ENCODE measurements at places on chromosomes 16 and 17.

GRCh38 chr16:27243725-27244362 is 24.7 kb downstream of the NSMCE1 start:
- no peak for DNase-seq

GRCh38 chr17:43701318-43701743 is 39.6 kb upstream of the MEOX1 start:
- no peak for DNase-seq

DNA sequence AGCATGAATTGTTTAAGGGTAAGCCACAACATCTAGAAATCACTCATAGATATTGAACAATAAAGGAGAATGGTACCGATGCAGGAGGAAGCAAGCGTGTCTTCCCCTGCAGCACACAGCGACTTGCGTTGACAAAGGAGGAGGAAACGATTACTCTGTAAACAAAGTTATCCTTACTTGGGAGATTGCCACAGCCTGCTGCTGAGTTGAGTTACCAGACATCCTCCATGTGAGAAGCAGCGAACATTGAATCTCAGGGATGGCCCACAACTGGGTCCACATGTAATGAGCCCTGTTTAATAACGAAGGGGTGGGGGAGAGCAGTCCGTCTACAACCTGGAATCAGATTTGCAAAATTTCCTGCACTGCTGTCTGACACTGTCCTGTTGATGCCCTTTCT is 27.7 kb downstream of the CLUH start:
- no peak for DNase-seq

DNA sequence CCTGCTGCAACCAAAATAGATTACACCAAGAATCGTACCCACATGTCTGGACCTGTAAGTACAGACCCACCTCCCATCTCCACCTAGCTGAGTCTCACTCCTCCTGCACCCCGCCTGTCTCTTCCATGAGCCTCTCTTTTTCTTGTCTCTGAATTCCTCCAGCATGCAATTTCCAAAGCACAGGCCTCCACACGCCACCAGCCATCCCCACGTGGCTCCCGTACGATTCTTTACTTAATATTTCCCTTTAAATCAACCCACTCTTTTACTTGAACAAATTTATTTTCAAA is 1.2 kb downstream of the RPH3AL start:
- no peak for DNase-seq

GRCh38 chr16:1182316-1182671 is 29.4 kb downstream of the CACNA1H start:
- no peak for DNase-seq

DNA sequence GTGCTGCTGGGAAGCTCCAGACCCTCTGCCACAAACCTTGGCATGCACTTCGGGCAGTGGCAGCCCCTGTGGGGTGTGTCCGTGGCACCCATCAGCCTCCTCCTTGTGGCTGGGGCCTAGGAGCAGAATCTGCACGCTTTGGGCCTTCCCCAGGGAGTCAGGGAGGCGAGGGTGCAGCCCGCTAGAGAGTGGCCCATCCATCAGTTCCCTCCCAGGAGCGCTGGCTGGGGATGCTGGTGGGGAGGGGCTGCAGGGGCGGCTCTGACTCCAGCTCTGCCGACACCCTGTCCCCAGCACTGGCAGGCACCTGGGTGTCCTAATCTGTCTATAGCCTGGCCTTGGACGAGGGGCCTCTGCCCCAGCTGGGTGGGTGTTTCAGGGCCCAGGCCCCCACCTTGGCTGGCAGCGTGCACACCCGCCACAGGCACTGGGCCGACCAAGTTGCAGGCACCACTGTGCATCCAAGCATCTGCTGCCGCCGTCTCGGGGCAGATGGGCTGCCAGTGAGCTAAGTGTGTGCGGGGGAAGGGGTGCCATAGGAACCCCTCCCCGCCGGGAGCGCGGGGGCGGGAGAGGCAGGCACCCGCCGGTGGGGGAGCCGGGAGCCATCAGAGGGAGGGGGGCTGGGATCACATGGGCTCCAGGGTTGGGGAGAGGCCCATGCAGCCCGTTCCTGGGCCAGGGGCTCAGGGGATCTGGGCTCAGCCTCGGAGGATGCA is 30.2 kb downstream of the ENDOV start:
- DNase-seq: no peak

GRCh38 chr16:10090816-10091215 is 91.4 kb downstream of the GRIN2A start:
- no peak for DNase-seq

DNA sequence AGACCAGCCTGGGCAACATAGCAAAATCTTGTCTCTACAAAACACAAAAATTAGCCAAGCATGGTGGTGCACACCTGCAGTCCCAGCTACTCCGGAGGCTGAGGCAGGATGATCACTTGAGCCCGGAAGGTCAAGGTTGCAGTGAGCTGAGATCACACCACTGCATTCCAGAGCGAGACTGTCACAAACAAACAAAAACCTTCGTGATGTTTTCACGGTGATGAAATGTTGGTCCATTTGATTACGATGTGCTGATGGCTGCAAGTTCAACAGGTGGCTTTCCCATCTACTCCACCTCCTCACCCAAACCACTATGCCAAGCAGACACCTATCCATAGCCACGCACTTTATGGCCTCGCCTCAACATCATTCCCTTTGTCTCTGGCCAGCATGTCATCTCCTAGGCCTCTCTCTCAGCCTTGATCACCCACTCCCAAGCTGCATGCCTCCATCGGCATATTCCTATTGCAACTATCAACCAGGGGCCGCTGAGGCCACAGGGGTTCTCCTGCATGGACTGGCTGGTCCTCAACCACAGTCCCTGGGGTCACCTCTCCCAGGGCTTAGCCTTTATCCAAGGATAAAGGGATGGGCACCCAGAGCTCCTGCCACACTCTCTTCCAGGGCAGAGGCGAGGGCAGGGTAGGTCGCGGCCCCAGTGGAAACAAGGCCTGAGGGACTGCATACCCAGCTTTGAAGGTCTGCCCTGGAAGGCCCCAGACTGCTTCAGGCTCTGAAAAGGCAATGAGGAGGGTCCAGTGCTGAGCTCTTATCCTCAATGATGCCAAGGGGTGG is 17.1 kb upstream of the ALOX15B start:
- no peak for DNase-seq

DNA sequence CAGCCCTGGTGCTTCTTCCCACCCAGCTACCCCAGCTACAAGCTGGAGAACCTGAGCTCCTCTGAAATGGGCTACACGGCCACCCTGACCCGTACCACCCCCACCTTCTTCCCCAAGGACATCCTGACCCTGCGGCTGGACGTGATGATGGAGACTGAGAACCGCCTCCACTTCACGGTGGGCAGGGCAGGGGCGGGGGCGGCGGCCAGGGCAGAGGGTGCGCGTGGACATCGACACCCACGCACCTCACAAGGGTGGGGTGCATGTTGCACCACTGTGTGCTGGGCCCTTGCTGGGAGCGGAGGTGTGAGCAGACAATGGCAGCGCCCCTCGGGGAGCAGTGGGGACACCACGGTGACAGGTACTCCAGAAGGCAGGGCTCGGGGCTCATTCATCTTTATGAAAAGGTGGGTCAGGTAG is 3.6 kb downstream of the GAA start:
- no peak for DNase-seq

DNA sequence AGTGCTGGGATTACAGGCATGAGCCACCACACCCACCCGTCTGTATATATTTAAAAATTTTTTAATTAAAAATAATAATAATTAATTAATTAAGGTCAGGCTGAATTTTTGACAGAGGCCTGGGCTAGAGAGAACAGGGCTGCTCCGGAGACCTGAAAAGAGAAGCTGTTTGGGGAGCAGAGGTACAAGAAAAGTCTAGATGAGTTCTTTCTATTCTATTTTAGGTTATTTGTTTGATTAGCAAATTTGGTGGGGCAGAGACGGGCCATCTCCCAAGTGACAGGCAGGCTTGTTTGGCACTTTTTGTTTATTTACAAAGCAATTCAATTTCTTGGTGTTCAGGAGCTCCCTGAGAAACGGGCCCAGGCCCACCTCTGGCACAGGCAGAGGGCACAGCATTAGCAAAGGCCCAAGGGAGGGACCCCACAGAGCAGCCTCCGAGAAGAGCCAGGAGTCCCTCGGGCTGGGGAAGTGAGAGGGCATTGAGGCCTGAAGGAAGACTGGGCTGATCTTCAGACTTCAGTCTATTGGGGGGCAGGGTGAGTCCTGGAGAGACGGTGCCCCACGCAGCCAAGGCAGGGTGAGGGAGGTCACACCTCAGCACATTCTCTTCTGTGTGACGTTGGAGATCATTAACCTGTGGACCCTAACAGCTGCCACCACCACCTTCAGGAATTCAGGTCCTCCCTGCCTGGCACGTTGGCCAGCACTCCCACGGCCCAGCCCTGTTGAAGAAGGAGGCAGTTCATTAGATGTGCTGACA is 10.8 kb upstream of the RIPOR1 start:
- no peak for DNase-seq

DNA sequence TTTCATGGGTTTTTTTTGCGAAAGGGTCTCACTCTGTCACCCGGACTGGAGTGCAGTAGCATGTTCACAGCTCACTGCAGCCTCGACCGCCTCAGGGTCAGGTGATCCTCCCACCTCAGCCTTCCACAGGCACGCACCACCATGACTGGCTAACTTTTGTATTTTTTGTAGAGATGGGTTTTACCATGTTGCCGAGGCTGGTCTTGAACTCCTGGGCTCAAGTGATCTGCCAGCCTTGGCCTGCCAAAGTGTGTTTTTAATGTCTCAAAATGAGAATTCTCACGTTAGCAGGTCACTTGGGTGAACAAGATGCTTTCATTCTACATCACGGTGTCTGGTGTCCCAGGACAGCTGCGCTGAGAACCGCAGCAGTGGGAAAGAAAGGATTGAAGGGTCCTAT is 3.2 kb downstream of the FBXO31 start:
- DNase-seq: no peak

- no peak for DNase-seq
These were observed at the start of gene SLC47A1 for GRCh38 chr17:19533718-19534561. TSS of gene SLC47A1 (plus strand) at chr17:19533854. CDS start at chr17:19533940, 86 bp downstream.

DNA sequence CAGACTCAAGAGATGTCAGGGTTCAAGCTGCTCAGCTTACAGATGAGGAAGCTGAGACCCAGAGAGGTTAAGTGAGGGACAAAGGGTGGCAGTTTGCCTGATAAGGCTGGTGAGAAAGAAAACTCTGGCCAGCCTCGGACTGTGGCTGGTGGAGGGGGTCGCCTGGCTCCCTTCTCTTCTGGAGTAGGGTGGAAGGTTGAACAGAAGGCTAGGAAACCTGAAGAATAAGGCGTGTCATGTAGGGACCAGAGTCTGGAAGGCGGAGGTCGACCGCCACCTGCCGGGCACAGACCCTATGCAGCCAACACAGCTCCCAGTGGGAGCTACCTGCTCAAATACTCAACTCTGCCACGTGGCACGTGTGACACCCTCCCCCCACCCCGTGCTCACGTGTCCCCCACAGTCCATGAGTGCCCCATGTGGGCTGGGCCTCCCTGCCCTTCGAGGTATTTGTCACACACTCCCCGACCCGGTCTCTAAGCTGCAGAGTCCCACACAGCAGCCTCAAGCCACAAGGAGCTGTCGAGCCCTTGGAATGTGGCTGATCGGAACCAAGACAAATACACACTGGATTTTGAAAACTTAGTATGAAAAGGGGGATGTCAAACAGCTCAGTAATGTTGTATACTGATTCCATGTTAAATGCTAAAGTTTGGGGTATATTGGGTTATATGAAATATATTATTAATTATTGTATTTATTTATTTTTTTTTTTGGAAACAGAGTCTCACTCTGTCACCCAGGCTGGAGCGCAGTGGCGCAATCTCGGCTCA is 11.8 kb downstream of the HID1 start:
- DNase-seq: peak; percentile 67

DNA sequence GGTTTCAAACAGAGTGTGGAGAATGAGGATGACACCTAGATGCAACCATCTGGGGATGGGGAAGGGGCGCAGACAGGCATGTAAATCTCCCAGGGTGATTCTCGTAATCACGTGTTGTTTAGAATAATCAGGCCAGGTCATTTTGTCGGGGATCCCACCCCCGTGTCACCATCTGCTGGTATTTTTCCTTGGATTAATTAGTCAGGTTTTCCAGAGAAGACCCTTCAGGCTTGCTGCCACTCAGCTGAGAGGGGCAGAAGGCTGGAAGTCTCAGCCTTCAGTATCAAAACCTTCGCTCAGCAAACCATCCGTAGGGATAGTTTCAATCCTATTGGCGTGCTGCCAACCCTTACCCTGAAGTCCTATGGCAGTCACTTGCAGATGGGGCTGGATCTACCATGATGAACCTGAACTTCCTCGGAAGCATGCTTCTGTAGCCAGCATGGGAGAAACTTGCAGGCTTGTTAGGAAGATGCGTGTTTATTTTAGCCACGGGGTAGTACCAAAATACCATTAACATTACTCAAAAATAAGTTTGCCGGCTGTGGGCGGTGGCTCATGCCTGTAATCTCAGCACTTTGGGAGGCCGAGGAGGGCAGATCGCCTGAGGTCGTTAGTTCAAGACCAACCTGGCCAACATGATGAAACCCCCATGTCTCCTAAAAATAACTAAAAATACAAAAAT is 7.5 kb upstream of the ADCY9 start:
- no peak for DNase-seq
